ENCODE measurements at places on chromosomes 5 and 9.
A peak's percentile ranks its signal among the peaks of the same experiment; 100 is the strongest.

- DNase-seq: no peak
These were observed 478.2 kb upstream of the TNC start for GRCh38 chr9:115596021-115596745.

- no peak for DNase-seq
These were observed 1.6 kb upstream of the DOK3 start for GRCh38 chr5:177511181-177511580.

- no peak for DNase-seq
These were observed 20.6 kb upstream of the CMBL start for GRCh38 chr5:10328323-10328722.

- DNase-seq: no peak
These were observed 109.8 kb upstream of the EDIL3 start for GRCh38 chr5:84494453-84494852.

- DNase-seq: no peak
These were observed 33.5 kb upstream of the TMEM252 start for GRCh38 chr9:68574150-68574549.

GRCh38 chr9:128042043-128042442 is 25.1 kb downstream of the NAIF1 start:
- DNase-seq: no peak

DNA sequence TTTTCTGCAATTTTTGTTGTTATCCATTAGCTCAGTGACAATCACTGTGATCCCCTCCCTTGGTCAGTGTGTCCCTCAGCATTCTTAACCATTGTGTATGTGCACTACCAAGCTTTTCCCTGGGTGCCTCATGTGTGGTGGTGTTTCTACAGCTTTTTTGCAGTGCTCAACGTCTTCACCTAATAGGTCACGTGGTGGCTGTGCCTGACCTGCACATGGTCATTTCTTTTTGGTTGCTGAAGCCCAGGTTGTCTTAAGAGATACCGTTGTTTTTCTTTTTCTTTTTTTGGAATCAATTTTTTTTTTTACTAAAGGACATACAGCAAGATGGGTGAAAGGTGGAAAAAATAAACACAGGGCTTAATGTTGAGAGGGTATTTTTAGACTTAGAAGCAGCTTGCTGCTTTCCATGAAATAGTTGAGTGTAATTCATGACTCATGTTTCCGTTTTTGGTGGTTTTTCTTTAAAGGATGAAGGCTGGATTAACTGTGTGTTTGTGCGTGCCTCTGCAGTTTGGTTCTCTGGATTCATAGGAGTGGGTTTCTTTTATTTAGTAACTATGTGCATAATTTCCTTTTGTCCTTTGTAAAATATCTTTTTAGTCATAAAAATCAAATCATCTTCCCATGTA is 22.2 kb downstream of the SH3GL2 start:
- no peak for DNase-seq

- no peak for DNase-seq
These were observed 30.2 kb downstream of the CAPSL start for GRCh38 chr5:35908228-35908627.

DNA sequence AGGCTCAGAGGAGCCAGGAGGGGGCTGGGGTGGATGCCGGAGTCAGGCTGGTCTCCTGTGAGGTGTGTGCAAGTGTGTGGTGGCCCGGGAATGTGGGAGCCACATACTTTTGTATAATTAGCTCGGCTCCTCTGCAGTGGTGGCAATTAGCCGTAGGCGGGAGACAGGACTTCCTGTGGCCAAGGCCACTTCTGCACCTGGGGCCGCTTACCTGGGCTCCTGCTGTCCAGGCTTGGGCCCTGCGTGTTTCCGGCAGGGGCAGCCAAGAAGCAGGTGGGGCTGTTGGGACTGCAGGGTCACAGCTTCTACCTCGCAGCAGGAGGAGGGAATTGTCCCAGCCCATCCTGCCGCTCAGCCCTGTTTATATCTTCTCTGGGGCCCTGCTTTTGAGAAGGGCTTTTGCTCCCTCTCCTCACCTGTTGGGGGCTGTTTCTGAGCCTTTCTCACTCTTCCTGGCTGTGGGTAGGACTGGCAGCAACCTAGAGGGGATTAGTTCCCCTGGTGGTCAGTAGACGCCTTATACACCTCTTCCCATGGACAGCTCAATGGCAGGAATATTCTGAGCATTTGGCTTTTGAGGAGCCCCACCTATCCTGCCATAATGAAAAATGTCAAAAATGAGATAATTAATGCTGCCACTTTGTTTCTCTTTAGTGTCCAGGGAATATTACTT is 145.4 kb upstream of the PITX1 start:
- DNase-seq: no peak

DNA sequence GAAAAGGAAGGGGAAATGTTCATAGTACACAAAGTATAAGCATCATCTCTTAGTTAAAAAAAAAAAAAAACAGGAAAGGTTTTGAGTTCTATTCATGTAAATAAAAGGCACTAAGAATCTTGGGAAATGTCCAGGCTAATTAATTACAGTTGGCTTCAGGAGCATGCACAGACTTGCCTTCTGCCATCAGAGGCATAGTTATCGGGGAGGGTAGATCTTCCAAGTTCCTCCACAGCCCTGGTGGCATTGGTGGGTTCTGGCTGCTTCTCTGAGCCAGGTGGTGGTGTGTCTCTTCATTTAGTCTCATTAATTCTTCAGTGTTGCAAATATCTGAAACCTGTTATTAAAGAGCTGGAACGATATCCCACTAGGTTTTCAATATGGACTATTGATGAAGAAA is 85.2 kb downstream of the TMEM252 start:
- no peak for DNase-seq

DNA sequence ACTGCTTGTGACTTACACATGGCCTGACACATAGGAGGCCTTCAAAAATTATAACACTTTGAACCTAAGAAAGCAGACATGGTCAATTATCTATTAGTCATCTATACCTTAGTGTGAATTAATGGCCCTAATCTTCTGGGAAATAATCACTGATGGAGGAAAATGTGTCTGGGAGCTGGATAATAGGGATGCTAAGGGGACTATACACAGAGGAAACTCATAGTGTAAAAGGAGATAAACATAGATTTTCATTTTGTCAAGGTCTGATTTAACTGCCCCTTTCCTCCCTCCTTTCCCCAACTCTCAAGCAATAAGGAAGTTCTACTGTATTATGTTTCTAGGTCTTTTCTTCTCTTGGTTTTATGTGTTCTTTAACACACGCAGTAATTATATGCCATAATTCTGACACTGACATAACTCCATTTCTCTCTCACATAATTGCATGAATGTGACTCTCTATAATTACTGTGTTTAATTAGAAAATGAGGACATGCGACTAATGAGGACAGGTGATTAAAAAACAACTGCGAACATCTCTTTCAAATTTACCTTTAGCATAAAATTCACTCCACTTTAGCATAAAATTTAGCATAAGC is 18.7 kb upstream of the PRELID2 start:
- DNase-seq: no peak

GRCh38 chr9:20620650-20621470 is 1.4 kb downstream of the MLLT3 start:
- peak; percentile 49 for DNase-seq

DNA sequence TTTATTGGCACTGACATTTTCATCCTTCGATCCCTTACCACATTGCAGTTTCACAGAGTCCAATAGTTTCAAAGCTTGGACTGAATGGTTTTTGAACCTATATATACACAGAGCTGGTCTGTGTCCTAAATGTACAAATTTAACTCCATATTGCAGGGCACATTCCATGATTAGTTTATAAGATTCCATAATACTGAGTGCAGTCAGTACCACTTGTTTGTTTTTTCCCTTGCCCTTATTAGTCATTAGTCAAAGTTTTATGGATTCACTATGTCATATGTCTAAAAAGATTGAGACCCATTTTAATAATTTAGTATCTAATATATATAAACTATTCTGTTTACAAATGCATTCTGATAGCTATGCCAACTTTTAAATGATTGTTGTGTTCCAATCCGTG is 654.8 kb upstream of the MEF2C start:
- DNase-seq: no peak

DNA sequence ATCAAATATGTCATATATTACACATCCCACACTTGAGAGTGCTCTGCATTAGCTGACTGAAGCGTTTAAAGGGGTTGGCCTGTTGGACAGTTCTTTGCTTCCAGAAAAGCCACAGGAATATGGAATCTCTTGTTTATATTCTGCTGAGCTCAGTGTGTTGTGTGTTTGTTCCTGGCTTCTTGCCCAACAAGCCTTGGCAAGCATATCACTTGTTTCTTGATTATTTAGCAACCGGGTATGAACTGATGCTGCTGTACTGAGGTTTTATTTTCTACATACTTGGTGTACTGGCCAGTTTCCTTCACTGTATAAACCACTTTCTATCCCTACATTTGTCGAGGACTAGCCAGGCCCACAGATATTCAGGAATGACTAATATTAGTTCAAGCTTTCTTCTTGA is 378.9 kb downstream of the KCTD16 start:
- no peak for DNase-seq

- no peak for DNase-seq
These were observed 120.5 kb downstream of the PAX5 start for GRCh38 chr9:36913393-36914211.

GRCh38 chr5:160023007-160023907 is 14.3 kb downstream of the TTC1 start:
- no peak for DNase-seq

- DNase-seq: no peak
These were observed 2.1 kb downstream of the ZDHHC21 start for GRCh38 chr9:14690948-14691730.

DNA sequence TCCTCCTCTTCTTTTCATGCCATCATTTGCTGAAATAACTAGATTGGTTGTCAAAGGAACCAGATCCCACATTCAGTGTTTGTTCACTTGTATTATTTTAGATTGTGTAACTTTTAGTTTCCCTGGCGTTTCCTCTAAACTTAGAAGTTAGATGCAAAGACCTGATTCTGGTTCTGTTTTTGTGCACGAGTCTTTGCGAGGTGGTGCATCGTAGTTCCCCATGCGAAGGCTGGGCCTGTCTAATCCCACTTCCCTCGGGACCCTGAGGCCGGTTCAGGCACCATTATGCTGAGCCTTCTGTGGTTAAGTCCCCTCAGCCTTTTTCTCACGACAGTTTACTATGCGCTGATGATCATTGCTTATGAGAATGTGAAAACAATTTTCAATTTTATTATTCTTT is 219.1 kb upstream of the OTULINL start:
- DNase-seq: no peak

DNA sequence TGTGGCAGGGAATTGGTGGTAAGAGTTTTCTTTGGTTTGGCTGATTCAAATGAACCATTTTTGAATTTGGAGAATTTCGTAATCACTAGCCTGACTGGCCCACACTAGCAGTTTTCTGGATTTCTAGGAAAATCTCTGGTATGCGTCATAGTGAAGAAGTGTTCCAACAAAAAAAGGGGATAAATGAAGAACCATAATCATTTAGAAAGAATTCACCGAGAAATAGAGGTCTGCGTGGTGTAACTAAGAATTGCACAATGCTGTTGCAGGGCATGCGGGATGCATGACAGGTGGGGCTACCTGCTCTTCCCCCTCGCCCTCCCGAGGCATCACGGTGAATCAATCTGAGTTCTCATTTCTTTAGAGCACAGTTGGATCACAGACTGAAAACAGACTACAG is 232.3 kb upstream of the PAPPA start:
- no peak for DNase-seq

DNA sequence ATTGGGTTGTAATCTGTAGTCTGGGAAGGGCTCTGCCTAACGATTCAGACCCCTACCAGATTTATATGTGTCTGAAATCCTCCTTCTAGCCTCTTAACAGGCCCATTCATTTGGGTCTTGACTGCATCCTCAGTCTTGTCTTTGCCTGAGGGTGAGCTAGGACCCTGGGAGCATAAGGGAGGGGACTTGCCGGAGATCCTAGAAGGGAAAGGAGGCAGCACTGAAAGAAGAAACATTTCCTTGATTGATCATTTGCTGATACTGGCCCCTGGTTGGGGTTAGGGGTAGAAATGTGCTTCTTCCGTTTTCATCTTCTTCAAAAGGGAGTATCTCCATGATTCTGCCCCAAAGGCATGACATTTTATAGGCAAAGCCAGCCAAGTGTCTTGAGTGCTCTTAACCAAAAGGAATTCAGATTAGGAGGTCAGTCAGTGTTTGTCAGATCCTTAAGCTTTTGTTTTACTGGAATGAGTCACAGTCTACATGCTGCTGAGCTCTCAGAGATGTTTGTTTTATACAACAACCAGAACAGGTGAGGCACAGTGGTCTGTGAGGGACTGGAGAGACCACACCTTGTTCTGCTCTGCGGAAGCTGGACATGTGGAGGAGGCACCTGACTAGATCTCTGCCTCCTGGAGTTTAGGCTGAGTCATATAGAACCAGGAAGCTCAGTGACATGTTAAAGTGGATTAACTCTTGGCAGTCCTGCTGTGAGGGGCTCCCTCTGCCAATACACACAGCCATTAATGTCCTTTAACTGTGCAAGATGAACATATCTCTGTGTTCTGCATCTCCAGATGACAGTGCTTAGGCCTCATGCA is 37.7 kb downstream of the PCDHAC2 start:
- no peak for DNase-seq

DNA sequence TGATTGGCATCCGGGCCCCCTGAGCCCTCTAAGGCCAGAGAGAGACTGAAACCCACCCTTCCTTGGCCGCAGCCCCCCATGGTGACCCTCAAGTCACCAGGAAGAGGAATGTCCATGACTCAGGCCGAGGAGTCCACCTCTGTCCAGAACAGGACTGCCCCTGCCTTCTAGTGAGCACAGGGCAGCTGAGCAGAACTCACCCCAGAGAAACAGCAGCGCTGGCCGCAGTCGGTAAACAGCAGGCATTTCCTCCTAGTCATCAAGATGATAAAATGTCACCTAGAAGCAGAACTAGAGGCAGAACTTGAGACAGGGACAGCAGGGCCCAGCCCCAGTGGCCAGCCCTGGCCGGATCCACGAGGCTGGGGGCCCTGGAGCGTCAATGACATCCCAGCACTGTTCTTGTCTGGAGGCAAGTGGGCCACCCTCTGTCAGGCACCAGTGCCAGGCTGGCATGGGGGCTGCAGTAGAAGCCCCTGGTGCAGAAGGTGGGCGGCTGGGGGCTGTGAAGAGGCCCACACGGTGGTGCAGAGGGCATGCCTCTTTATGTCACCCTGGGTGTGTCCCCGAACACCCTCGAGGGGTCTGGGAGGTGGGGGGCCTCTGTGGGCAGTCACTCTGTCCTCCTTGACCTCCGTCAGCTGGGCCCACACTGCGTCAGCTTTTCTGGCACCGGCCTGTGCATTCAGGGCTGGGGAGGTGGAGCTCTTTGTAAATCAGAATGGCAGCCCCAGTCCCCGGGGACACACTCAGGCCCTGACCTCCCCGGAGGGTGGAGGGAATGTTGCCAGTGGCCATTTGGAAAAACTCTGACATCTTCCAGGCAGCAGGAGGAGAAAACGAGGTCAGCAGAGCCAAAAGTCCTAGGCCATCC is 83.0 kb downstream of the NTNG2 start:
- no peak for DNase-seq

DNA sequence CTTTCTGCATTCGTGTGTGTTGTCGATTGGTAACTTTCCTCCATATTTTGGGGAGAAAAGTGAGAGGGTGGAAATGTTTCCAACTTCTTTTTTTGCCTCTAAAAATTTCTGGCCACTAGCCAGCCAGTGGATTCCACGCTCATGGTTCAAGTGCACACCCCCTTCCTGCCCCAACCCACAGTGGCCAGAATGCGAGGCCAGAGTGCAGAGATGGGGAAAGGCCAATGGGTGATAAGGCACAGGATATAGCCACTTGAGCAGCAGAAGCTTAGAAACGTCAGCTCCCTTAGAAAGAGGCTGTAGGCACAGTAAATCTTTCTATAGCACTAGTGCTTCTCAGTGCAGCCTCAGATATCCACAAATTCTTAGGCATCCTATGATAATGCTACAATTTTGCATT is 75.8 kb upstream of the ADRB2 start:
- DNase-seq: no peak

- DNase-seq: no peak
These were observed 1.1 kb downstream of the LCN1 start for GRCh38 chr9:135522137-135522877.

Data from effector CD4-positive, alpha-beta T cell (primary cell).